ENCODE measurements at places on chromosomes 5 and 9.

GRCh38 chr5:94779684-94780083, 161.2 kb downstream of the SLF1 start:
- no peak for DNase-seq

- no peak for DNase-seq
Observed at GRCh38 chr9:26142201-26142600, 464.0 kb upstream of the TUSC1 start.

GRCh38 chr5:176810081-176810597, at the start of gene UNC5A:
Gene UNC5A (plus strand): TSS chr5:176810559. CDS start chr5:176810751, 192 bp downstream.
- no peak for DNase-seq

DNA sequence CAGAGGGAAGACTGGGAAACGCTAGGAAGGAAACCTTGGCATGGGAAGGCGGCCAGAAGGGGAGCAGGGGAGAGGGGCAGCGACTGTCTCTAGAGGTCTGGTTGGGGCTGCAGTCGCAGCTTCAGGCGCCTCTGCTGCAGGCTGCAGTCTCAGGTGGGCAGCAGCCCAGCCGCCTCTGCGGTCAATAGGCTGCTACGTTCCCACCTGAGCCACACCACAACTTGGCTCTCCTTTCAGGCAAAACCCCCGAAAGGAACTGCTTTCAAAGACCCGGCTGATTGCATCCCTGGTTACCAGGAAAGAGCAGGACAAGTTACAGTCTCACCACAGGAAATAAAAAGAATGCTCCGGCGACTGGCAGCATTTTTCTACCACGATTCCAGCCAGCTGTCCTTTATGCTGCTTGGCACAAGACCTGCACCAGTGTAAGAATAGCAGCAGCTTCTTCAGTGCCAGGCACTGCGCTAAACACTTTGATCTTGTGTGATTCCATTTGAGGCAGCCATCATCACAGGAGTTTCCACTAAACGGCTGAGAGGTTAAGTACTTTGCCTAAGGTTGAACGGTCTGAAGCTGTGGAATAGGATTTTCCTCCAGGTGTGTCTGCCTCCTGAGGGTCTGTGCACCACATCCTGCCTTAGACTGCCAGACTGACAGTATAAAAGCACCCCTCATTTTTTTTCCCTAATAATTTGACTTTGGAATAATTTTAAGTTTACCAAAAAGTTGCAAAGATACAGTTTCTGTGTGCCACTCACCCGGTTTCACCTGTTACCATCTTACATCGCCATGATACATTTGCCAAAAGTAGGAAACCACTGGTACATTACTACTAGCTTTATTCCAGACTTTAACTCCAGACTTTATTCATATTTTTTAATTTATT, 7.5 kb downstream of the RPS14 start:
- no peak for DNase-seq

- no peak for DNase-seq
Observed at GRCh38 chr9:26949637-26950069, 2.6 kb upstream of the PLAA start.

GRCh38 chr9:94692601-94693000, 33.9 kb upstream of the AOPEP start:
- peak; percentile 38 for DNase-seq

DNA sequence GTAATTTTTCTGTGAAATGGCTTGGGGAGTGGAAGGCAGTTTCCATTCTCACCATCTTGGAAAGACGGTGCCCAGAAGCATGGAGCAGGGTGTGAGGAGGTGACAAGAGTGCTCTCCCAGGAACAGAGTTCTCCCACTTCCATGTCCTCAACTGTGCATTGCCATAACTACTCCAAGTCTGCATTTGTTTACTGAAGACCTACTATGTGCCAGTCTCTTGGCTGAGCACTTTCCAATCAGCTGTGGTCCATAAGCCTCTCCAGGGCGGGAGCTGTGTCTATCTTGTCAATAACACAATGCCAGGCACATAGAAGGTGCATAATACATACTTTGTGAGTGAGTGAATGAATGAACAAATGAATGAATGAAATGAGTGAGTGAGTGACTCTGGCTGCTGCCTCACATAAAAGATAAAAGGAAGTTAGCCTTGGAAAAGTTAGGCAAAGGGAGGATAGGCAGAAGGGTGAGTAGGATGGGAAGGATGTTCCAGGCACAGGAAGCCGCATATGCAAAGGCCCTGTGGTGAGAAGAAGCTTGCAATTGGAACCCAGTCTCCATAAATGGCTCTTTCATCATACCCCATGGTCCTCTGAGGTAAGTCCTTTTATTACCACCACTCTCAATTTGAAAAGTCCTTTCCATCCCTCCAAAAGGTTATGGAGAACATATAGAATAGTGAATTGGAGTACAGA, 31.3 kb upstream of the SH3PXD2B start:
- no peak for DNase-seq

DNA sequence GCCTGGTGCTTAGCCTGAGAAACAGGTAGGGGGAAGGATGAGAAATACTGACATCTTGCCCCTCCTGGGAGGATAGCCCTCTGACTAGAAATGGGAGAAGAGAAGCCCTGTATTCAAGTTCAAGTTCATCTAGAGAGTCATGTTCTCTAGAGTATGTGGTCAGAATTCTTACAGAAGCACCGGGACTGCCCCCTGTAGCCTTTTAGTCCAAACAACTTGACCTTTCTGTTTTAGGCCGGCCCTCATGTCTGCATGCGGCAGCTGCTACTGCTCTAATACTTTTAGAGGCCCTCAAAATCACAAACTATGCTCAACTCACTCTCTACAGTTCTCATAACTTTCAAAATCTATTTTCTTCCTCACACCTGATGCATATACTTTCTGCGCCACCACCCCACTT, 47.7 kb downstream of the PHAX start:
- DNase-seq, result no peak

GRCh38 chr9:114177423-114178064, 22.2 kb downstream of the COL27A1 start:
- no peak for DNase-seq

- DNase-seq, result no peak
Observed at GRCh38 chr5:16573401-16573800, 43.4 kb downstream of the RETREG1 start.

GRCh38 chr5:151068433-151069197, 12.2 kb downstream of the TNIP1 start:
- DNase-seq, result no peak

- no peak for DNase-seq
Observed at GRCh38 chr5:36250427-36250826, 8.7 kb upstream of the NADK2 start.

GRCh38 chr5:1251678-1252580, 26.7 kb downstream of the SLC6A18 start:
- DNase-seq, result no peak

GRCh38 chr5:52798938-52799337, 11.2 kb downstream of the ITGA1 start:
- no peak for DNase-seq

GRCh38 chr5:140033037-140033760, 9.9 kb downstream of the NRG2 start:
- no peak for DNase-seq

GRCh38 chr5:33160871-33161270, 279.9 kb upstream of the TARS1 start:
- DNase-seq, result no peak

DNA sequence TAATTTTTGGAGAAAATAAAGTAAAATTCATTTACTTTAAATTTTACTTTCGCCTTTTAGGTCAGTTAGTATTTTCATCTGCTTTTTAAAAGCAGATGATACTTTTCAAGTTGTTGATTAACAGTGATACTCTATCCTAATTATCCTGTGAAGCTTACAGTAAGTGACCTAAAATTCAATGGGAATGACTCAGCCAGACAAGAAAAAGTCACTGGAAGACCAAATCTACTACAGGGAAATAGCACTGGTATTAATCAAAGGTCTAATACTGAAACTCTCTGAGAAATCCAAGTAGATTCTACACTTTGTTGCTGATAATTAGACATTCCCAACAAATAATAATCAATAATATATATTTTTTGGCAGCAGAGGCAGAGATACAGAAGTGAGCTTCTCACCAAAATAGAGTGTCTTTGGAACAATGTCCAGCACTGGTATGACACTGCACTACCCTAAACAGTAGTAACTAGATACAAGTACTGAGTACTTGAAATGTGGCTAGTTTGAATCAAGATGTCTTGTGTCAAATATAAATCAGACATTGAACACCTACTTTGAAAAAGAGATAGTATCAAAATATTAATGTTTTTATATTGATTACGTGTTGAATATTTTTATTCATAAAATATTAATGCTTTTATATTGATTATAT, 22.8 kb upstream of the ELL2 start:
- no peak for DNase-seq

GRCh38 chr5:150131978-150132694, 23.5 kb downstream of the PDGFRB start:
- DNase-seq, result no peak

DNA sequence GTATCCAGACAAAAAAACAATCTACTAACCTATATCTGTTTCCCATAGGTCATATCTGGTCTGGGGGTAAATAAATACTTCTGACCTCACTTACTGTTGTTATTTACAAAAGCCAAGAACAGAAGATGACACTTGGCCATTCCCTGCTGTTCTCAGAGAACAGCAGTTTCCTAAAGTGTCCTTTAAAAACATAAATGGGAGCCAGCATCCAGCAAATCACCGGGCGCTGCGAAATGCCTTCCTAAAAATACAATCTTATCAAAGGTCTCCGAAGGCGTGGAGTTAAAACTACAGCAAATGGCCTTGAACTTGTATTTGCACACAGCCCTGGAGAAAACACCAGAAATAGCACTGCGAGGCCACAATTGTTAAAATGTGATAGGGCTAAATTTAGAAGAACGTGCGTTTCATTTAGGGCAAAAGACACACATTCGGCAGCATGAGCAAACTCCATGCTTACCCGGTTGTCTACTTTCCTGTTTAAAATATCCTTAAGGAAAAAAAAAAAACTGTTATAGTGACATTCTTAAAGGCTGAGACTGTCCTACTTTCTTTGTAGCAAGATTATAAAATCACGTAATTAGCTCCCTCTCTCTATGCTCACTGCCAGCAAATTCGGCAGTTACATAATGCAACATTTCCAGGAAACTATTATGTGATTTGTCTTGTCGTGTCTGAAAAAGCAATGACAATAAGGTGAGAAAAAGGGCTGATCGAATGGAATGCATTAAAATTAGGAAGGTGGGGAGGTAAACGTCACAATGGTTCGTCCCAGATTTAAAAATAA, 1.5 kb downstream of the NFIL3 start:
- DNase-seq, result no peak

- DNase-seq, result no peak
Observed at GRCh38 chr5:171261361-171261760, 47.7 kb upstream of the TLX3 start.

DNA sequence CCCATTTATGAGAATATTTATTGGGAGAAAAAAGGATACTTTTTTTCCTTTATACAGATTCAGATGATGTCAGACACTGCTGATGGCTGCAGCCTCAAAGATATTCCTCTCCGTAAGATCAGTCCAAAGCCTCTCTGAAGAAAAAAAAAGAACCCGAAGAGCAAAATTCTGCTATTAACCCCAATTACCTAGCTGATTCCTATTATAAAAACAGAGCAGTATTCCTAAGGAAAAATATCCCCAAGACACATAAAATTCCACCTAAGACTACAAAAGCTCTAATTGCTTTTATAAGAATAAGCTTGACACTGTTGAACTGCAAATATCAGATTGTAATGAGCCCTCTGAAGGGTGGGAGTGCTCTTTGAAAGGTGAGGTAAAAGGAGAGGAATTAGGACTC, 138.7 kb downstream of the CDH6 start:
- DNase-seq, result no peak

DNA sequence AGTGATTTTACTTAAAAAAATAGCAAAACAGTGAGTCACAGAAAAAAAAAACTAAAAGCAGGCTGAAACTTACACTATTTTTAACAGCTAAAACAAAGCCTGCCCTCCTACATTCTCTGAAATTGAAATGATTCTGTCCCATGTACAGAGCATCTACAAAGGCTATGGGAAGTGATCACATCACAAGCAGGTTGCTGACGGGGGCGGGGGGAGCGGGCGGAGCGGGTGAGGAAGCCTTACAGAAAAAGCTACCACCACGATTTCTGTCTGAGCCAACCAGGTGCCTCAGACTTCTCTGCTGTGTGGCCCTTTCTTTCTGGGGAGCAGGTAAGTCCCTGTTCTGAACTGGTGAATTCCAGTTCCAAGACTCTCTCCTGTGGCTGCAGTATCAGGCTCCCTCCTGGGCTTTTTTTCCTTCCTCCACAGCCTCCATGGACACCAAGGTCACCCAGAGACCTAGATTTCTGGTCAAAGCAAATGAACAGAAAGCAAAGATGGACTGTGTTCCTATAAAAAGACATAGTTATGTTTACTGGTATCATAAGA, 104.9 kb downstream of the ANKRD18B start:
- no peak for DNase-seq

DNA sequence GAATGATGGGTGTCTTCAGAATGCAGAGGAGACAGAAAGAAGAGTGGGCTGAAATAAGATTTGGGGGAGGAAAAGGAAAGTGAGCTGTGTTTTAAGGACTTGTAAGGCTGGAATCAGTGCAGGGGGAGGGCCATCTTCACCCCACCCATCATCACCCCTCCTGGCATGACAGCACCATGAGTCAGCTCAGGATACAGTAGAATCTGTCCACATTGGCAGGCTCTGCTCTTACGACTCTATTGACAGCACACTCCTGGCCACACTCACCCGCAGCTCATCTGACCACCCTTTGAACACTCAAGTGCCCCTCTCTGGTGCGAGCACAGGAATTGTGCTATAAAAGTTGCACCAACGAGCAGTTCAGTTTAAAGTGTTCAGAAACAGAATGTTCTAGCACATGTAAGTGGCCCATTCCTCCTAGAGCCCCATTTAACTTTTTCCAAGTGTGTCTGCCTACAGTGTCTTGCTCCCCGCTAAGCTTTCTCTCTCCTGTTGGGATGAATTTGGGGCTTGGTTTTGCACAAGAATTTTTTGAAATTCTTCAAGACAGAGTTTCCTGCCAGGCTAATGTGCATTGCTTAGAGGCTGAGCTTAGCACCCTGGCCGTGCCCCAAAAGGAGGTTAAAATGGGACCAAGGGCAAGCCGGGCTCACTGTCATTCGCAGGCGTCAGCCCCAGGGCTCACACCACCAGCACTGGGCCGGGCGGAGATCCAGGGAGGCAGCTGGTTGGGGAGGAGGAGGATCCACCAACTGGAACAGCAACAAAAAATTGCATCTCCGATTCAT, 12.0 kb downstream of the ADRA1B start:
- no peak for DNase-seq

GRCh38 chr9:125374443-125375309, 113.0 kb downstream of the GAPVD1 start:
- DNase-seq, result peak; percentile 72

- DNase-seq, result no peak
Observed at GRCh38 chr5:14408969-14409586, 172.5 kb upstream of the OTULINL start.

DNA sequence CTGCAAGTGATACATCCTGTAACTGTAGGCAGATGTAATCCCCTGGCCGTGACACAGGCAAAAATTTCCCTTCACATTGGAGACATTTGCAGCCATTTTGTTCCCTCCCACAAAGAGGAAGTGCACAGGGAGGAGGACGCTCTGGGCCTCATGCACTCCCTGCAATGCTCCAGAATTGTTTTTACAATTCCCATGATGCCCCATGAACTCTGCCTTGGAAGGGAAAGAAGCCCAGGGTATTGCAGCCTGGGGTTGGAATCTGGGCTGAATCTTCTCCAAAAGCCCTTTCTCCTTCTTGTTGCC, 491.7 kb downstream of the CCDC171 start:
- no peak for DNase-seq

- no peak for DNase-seq
Observed at GRCh38 chr9:134604834-134605233, 36.8 kb upstream of the COL5A1 start.

All from NT2/D1 (cell line).